ENCODE measurements at places on chromosomes 6 and 20.

GRCh38 chr20:48691523-48691922 is 136.3 kb downstream of the PREX1 start:
- DNase-seq, result no peak

- no peak for DNase-seq
Measured at GRCh38 chr6:41917528-41917927, 3.4 kb downstream of the MED20 start.

GRCh38 chr20:35269055-35269781 is 8.7 kb downstream of the MMP24OS start:
- peak; percentile 13 for DNase-seq

- DNase-seq, result no peak
Measured at GRCh38 chr6:52872031-52872430, 31.4 kb upstream of the GSTA5 start.

DNA sequence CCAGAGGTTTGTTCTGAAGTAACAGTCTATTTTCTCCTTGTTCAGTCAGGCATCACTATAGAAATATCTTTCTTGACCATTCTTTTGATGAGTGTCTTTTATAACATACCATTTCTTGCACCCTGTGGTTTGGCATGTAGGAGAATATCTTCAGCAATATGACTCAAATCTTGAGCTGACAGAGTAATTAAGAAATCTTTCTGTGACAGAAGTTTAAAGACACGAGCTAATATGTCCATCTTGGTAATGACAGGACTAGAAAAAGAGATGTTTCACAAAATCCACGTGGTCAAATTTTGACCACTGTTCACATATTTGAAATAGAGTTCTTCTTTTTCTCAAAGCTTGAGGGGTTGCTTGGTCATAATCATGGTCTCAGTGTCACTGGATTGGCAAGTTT is 149.9 kb downstream of the MYB start:
- DNase-seq, result no peak

DNA sequence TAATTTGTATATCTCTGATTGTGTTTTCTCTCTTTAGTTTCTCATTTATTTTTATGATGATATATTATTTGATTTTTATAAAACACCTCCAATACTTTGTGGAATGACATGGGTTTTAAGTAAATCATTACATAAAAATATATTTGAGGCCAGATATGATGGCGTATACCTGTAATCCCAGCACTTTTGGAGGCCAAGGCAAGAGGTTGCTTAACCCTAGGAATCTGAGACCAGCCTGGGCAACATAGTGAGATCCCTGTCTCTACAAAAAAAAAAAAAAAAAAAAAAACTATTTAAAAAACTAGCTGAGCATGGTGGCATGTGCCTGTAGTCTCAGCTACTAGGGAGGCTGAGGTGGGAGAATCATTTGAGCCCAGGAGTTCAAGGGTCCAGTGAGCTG is 87.3 kb downstream of the BMP6 start:
- no peak for DNase-seq

DNA sequence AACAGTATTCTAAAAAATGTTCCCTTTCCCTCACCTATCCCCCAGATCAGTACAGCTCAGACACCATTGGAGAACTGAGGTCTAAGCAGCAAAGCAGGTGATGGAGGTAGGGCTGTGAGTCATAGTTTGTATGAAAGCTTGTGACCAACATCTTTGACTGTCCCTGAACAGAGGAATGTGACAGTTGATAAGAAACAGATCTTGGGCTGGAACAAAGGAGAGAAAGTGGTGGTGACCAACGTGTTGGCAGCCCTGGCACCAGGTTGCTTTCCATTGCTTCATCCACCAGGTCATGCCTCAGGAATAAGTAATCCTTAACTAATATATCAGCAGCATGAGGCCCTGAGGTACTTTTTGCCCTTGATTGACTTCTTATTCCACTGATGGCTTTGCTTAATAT is 19.9 kb upstream of the CRIP3 start:
- DNase-seq, result no peak

- peak; percentile 93 for DNase-seq
Measured at GRCh38 chr6:18154507-18155149, at the start of gene TPMT. Gene TPMT, minus strand, starts transcription at chr6:18155077. Its CDS starts 5,950 bp downstream, at chr6:18149127.

DNA sequence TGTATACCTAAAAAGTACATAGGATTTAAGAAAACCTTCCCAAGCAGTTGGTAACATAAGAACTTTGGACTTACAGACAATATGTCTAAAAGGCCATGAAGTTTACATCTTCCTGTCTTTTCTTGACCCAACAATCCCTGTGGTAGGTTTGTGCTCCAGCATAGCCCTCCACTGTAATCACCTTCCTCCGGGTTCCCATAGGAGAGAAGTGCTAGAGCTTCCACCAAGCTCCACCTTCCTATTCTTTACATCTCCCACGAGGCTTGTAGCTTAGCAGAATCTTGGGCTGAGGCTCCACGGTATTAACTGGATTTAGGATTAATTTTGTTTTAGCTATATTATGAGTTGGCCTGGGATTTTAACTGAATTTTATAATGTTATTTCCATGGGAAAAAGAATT is 23.3 kb downstream of the ADGRG6 start:
- DNase-seq, result no peak

DNA sequence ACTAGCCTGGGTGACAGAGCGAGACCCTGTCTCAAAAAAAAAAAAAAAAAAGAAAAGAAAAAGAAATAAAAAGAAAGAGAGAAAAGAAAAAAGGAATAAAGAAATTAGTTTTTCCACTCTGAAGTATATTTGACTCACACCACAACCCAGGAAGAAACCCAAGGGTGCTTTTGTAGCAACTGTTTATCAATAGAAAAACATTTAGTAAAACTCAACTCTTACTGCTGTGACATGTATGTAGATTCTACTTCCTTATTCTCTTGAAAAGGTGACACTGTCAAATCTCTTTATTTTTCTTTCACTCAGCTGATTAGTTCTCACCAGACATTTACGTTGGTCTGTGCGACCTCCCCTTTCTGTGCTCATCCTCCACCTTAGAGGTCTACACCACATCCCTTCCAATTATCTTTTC is 99.9 kb upstream of the SHLD1 start:
- no peak for DNase-seq

DNA sequence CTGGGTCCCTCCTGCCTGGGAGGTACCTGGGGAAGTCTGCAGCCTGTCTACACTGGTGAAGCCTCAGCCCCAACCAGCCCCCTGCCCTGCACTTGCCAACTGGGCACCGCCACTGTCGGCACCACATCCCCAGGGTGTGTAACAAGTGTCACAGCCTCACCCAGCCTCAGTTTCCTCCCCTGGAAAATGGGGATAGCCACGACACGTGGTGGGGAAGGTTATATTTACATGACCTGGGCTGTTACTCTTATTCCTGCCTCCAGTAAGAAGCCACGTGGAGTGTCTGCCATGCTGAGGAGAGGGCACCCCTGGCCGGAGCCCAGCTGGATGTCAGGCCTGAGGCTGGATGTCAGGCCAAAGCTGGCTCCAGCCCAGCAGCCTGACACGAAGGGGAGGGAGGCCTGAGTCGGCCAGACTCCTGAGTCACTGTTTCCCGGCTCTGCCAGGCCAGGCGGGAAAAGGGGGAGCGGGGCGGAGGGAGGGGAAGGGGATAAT is 44.9 kb downstream of the SNAI1 start:
- no peak for DNase-seq

Measured in DMS153 (cell line).